ENCODE measurements at places on chromosomes 3 and 15. TPM values are rescaled to one million over a fixed set of nuclear protein-coding genes. Genes with fewer than 3 reads are reported as not detected.

Gene INSYN1
- polyA plus RNA-seq: not detected

Gene OXSM
- 24.1 TPM for polyA plus RNA-seq

DNA sequence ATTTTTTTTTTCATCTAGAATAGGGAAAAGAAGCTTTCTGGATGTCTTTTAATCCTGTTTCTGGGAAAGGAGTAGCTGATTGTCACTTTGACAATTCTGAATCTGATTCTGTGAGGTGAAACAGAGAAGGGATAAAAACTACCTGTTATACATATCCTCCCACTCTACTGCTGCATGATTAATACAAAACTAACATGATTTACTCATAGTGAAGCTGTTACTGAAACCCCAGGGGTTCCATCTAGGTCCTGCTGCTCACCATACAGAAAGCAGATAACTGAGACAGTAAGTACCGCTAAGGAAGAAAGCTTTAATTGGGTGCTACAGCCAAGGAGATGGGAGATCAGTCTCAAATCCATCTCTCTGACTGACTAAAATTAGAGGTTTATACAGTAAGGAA is 610.9 kb upstream of the ALCAM start:
- no peaks in the 10 kb centered on the region for H3K4me1 ChIP-seq
- no peak for DNase-seq
- H3K27me3 ChIP-seq: peaks cover 4% of the 10 kb centered on the region

DNA sequence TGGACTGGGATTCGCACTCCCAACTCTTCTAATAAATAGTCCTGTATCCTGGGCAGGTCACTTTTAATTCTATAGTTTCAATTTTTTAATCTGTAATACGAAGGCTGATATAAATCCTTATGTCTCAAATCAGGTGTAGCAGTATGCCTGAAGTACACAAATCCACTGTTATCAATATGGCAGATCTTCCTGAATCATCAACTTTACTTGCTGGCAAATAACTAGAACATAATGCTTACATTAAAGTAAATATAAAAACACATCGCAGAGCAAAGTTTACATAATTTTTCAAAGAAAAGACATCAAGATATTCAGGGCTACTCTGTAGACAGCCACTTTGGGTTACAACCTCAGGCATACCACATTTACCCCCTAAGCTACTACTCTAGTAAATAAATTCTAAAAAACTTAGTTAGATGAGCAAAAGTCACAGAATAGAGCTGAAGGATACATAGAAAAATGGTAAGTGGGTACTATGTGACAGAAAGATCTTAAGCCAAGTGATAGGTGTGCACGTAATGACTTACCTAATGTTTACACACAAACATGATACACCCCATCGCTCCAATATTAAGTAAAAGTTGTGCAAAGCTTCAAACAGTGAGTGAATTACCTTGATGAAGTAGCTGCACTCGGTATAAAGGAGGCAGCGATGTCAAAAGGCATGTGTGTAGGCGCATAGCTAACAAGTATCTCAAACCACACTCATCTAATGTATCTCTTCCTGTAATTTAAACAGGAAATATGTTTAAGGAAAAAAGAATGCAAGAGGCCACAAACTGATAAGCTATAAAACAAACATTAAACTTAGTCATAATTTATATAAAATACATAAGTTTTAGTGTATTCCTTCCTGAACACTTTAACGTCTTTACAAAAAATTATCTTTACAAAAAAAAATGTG is 127.9 kb downstream of the DMXL2 start:
- no peak for DNase-seq
- no peak overlapping the region for H3K4me3 ChIP-seq
- no peaks in the 10 kb centered on the region for H3K27me3 ChIP-seq
- H3K4me1 ChIP-seq: no peaks in the 10 kb centered on the region

Gene TMEM40
- polyA plus RNA-seq: 2.7 TPM

Gene GASK1A
- polyA plus RNA-seq: not detected

Gene CHL1
- polyA plus RNA-seq: 28.5 TPM

GRCh38 chr3:186168976-186169375 is 60.1 kb upstream of the ETV5 start:
- no peaks in the 10 kb centered on the region for H3K36me3 ChIP-seq
- H3K4me1 ChIP-seq: peaks cover 5% of the 10 kb centered on the region
- peaks cover 19% of the 10 kb centered on the region for H3K27me3 ChIP-seq
- DNase-seq: no peak

Gene ASB14
- 2.0 TPM for polyA plus RNA-seq

Gene HIGD2B
- not detected for polyA plus RNA-seq

DNA sequence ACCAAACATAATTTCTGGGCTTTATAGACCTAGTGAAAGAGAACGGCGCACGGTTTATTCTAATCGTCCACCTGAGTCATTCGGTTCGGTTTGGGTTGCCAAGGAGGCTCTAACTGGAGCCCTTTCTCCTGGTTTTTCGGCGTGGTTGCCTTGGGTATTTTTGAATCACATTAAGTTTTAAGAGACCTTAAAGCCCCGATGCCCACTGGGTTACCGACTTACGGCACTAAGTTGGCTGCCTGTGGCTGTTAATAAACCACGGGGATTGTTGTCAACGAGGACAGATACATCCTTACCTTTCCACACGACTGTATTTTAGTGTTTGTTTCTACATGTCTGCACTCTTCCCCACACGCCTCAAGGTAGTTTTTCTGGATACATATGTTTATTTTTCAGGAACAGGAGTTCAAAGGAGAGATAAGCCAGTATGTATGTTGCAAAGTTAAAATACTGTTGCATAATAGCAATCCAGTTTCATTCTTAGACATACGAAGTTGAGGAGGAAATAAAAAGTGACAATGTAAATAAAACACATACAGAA is 1.2 kb upstream of the ANP32A start:
- DNase-seq: no peak
- H3K27me3 ChIP-seq: no peaks in the 10 kb centered on the region
- peaks cover 9% of the 10 kb centered on the region for H3K36me3 ChIP-seq

DNA sequence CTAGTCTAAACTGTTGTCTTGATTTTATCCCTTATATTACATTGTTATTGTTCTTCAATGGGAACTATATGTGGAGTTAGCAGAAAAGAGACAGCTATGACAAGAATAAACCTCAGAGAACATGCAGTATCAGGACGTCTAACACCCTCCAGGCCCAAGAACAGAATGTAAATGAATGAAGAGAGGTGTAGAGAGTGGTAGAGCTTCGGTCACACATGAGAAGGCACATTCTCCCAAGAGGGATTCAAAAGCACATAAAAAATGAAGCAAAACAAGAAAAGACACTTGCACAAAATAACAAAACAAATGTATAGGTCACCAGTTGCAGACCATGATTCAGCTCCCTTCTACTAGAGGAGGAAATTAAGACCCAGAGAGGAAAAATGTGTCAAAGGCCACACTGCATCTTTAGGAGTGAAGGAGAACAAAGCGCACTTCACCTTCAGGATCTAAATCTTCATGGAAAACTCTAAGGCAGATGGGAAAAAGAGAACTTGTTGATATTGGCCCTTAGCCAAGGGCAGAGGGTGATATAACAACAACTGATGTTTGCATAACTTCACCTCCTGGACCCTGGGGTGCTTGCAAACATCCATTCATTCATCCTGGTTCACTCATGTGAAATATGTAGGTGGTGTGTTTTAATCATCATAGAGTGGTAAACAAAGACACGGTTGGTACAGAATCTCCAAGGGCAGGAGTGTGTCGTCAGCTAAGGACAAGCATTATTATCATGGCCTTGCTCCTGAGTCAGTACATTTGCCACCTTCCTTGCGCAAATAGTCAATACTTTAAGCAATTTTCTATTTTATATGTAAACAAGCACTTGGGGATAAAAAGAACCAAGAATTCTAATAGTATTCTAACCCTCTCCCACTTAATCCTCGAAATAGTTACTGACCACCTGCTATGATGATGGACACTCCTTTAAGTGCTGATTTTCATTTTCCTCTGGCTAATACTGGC is 8.8 kb downstream of the NEK10 start:
- H3K36me3 ChIP-seq: no peaks in the 10 kb centered on the region
- H3K4me3 ChIP-seq: no peak overlapping the region
- no peak for DNase-seq
- H3K27me3 ChIP-seq: no peaks in the 10 kb centered on the region
- peaks cover 19% of the 10 kb centered on the region for H3K4me1 ChIP-seq

DNA sequence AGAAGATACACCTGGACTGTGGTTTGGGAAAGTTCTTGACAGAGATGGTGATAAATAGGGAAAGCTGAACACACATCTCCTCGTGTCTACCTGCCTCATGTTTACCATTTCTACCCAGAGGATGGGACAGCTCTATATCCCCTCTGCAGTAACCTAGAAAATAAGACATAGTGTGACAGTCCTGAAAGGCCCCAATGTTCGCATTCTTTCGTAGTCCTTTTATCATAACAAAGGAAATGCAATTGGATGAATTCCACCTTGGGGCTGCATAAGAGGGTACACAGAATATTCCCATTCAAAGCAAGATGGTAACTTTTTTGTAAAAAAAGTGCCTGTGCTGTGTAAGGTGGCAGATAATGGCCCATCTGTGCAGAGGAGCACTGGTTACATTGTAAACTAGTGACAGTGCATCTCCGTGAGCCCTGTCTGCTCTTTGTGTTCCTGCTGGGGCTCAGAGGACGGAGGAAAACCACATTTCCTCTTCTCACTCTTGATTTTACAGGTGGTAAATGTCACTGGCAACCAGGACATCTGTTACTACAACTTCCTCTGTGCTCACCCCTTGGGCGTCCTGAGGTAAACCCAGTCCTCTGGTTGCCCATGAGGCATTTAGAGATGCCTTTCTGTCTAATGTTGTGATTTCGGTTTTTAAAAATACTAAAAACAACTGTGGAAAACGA is 74.3 kb downstream of the SIDT1 start:
- peaks cover 32% of the 10 kb centered on the region for H3K36me3 ChIP-seq
- peak overlapping the region; percentile 16 for H3K27ac ChIP-seq
- H3K4me3 ChIP-seq: peak overlapping the region; percentile 21
- peak; percentile 78 for DNase-seq

Gene SLC6A20
- polyA plus RNA-seq: not detected

DNA sequence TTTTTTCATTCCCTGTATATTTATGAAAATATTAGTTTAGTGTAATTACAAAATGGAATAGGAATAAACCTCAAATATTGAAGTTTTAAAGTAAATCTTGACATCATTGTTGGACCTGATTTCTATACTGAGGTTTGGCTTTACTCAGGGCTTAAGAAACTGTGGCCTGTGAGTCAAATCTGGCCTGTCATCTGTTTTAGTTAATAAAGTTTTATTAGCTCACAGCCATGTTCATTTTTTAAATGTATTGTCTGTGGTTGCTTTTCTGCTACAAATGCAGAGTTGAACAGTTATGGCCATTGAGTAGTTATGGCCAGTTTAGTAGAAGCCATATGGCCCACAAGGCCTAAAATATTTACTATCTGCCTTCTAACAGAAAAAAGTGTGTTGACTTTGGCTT is 80.7 kb downstream of the DIPK2A start:
- H3K27me3 ChIP-seq: no peaks in the 10 kb centered on the region
- H3K27ac ChIP-seq: no peak overlapping the region
- H3K36me3 ChIP-seq: no peaks in the 10 kb centered on the region
- DNase-seq: no peak

- no peak overlapping the region for H3K27ac ChIP-seq
- H3K4me3 ChIP-seq: no peak overlapping the region
- no peak for DNase-seq
- no peaks in the 10 kb centered on the region for H3K27me3 ChIP-seq
- no peaks in the 10 kb centered on the region for H3K36me3 ChIP-seq
- peaks cover 15% of the 10 kb centered on the region for H3K4me1 ChIP-seq
Measured at GRCh38 chr3:101950510-101950909, 101.2 kb downstream of the NFKBIZ start.

- no peaks in the 10 kb centered on the region for H3K27me3 ChIP-seq
- H3K4me1 ChIP-seq: peaks cover 87% of the 10 kb centered on the region
- DNase-seq: no peak
- H3K36me3 ChIP-seq: no peaks in the 10 kb centered on the region
- H3K4me3 ChIP-seq: no peak overlapping the region
Measured at GRCh38 chr3:136184703-136185102, 11.4 kb downstream of the MSL2 start.
